Type B pancreatic cell (in vitro differentiated cells): ENCODE measurements at places on chromosomes 16 and 17. TPM values are rescaled to one million over a fixed set of nuclear protein-coding genes. Genes with fewer than 3 reads are reported as not detected.
A peak's percentile ranks its signal among the peaks of the same experiment; 100 is the strongest.

Gene FSCN2
- 3.6 and 3.8 TPM in 2 replicates for total RNA-seq

Gene MYH2
- total RNA-seq: not detected in 2 replicates

Gene KRT34
- total RNA-seq: not detected in 2 replicates

Gene TBC1D3I
- total RNA-seq: 0.24 TPM in 2 replicates

Gene NPTX1
- total RNA-seq: 1.7 and 4.7 TPM in 2 replicates

DNA sequence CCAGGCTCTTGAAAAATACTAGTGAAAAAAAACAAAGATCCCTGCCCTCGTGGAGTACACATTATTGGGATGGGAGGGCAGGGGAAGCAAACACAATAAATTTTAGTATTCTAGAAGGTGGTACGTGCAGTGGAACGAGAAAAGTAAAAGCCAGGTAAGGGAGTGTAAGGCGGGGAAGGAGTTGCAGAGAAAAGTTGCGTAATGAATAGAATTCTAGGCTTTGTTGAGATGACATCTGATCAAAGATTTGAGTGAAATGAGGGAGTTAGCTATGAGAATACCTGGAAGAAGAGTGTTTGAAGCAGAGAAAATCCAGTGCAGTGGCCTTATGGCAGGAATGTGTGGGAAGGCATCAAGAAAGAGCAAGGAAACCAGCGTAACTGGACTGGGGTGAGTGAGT is 2.1 kb downstream of the CKLF start:
- no peak for DNase-seq

- no peak for DNase-seq
Measured at GRCh38 chr17:1529863-1530262, 13.5 kb upstream of the INPP5K start.

- no peak for DNase-seq
Measured at GRCh38 chr17:79086609-79087427, 12.2 kb downstream of the ENGASE start.

- no peak for DNase-seq
Measured at GRCh38 chr17:41620583-41621434, 3.6 kb downstream of the KRT17 start.

DNA sequence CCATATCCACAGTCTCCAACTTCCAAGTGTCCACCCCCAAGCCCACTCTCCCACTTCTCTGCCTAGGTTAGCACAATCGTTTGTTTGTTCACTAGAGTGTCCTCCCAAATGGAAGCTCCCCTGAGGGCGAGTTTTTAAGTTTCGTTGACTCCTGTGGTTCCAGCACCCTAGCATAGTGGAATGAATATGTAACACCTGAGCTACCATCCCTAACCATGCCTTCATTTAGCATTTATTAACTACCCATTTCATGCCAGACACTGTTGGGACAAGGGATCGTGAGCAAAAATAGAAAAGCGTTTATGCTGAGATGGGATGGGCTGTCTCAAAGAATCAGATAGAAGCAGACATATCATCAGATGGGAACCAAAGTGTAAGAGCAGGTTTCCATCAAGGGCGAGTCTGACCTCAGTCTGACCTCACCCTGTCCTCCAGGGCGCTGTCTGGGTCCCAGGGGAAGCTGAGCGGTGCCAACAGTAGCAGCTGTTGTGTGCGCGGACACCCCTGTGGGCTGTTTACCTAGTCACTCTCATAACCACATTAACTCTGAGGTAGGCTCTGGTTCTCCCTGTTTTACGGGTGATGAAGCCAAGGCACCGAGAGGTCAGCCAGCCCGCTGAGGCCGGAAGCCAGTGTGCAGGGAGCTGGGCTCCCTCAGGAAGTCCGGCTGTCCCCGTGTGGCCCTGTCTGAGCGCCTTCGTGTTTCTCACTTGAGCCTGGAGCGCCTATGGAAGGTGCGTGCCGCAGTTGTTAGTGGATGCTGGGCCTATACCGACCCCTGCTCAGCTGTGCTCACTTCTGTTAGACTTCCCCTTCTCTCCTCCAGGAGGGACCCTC is 6.2 kb downstream of the CNP start:
- DNase-seq: no peak

GRCh38 chr17:43024407-43025289 is at the start of gene RND2:
RND2 (plus strand) TSS chr17:43025231; CDS start chr17:43025348, 117 bp downstream.
- peak; percentile 89 for DNase-seq

GRCh38 chr16:60302676-60303075 is 1568.6 kb upstream of the GOT2 start:
- DNase-seq: no peak
